ENCODE measurements at places on chromosomes 3 and 15.
A peak's percentile ranks its signal among the peaks of the same experiment; 100 is the strongest.

GRCh38 chr3:16330351-16330750 lies 65.3 kb downstream of the OXNAD1 start:
- DNase-seq = no peak

DNA sequence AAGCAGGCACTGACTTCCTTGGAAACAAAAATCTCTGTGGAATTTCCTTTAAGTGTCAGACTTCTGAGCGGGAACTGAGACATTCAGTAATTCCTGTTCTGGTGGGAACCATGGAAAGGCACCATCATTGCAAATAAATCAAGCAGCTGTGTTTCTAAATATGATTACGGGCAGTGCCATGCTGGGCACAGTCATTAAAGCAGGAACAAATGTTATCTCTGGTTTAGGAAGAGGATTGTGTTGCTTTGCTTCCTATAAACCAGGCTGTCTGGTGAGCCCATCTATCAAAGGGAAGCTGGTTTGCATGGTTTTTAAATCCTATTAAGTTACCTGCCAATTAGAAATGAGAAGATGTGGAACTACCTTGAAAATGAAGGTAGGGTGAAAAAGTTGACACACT lies 86.7 kb downstream of the EBLN2 start:
- DNase-seq = no peak

- DNase-seq = no peak
Measured at GRCh38 chr15:85010386-85011159, 28.9 kb downstream of the PDE8A start.

DNA sequence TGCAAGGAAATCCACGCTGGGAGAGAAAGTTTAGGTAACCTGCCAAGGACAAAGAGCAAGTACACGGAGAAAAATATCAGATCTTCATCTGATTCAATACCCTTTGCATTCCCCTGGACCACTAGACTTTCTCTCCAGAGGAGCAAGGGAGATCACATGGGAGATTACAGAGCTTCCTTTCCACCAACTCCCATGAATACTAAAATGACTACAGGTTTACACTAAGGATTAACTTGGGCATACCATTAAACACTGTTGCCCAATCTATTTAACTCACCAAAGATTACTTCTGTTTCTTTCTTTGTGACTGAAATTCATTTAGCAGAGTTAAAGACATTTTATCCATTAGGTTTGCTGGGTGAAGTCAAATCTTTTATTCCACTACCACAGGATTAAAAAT lies 71.2 kb downstream of the RYK start:
- DNase-seq = no peak

GRCh38 chr15:58087871-58088270 lies 22.4 kb upstream of the ALDH1A2 start:
- DNase-seq = no peak

- DNase-seq = no peak
Measured at GRCh38 chr3:185988816-185989175, 51.0 kb upstream of the TRA2B start.

DNA sequence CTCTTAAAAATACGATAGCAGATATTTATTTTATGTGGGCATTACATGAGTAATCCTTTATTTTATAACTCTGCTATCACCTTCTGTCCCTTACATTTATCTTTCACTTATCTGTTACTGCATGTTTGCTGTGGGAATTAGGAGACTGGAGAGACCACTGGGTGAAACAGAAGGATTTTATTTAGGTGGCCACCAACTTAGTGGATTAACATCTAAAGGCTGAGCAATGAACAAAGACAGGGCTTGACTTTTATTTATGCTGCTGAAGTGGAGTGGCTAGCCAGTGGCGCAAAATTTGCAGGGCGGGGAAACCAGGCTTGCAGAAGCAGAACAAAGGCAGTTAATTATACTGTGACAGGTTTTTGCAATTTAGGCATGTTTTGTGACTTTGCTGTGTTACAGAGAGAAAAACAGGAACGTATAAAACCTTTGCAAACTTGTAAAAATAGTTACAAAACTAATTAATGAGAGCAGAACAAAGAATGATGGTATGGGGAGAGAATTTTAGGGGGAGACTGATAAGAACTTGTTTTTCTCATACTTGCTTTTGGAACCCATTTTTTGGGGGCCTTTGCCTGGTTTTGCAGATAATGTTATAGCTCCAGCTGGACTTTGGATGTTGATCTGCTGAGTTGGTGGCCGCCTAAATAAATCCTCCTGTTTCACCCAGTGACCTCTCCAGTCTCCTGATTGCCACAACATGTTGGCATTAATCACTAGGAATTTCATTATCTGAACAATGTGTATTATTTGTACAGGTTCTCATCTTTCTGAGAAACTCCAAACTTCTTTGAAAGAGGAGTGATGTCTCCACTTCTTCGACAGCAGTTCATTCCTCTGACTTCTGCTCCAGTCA lies 18.0 kb downstream of the KLHL24 start:
- no peak for DNase-seq

DNA sequence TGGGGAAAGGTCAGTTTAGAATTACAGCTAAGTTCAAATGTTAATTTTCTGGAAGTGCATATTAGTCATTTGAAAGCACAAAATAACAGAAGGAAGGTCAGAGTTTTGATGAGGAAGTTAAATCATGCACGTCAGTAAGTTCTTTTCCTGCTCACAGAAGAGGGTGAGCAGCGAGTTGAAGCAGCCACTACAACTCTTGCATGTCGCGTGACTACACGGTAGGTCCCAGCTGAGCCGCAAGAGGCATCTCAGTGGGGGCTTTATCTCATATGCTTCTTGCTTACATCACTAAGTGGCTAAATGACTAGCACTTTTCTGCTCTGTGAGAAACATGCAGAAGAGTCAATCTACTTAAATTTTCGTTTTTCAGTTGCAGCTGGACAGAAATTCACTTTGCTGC lies 21.3 kb upstream of the SEC62 start:
- DNase-seq = no peak

DNA sequence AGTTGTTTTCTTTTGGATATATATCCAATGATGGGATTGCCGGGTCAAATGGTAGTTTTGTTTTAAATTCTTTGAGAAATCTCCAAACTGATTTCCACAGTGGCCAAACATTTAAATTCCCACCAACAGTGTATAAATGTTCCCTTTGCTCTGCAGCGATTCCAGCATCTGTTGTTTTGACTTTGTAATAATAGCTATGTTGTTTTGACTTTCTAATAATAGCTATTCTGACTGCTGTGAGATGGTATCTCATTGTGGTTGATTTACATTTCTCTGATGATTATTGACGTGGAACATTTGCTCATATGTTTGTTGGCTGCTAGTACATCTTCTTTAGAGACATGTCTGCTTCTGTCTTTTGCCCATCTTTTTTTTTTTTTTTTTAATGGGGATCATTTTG lies 332.2 kb upstream of the GBE1 start:
- no peak for DNase-seq

GRCh38 chr3:144763878-144764454 lies 792.3 kb downstream of the DIPK2A start:
- DNase-seq = no peak

DNA sequence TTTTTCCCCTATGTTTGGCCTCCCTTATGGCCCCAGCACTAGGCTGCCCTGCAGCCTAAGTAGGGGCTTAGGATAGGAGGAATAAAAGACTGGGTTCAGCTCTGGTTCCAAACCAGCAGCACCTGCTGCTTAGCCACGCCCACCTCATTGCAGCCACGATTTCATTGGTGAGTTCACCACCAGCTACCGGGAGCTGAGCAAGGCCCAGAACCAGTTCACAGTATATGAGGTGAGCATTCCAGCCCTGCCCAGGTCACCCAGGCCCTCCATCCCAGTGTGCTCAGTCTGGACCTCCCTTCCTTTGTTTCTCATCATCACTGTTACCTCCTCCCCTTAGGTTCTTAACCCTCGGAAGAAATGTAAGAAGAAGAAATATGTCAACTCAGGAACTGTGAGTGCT lies 11.5 kb downstream of the CPNE9 start:
- DNase-seq = no peak

- no peak for DNase-seq
Measured at GRCh38 chr3:131386429-131387165, 5.0 kb downstream of the NUDT16 start.

GRCh38 chr3:179837374-179837773 lies 184.5 kb downstream of the USP13 start:
- peak; percentile 3 for DNase-seq

DNA sequence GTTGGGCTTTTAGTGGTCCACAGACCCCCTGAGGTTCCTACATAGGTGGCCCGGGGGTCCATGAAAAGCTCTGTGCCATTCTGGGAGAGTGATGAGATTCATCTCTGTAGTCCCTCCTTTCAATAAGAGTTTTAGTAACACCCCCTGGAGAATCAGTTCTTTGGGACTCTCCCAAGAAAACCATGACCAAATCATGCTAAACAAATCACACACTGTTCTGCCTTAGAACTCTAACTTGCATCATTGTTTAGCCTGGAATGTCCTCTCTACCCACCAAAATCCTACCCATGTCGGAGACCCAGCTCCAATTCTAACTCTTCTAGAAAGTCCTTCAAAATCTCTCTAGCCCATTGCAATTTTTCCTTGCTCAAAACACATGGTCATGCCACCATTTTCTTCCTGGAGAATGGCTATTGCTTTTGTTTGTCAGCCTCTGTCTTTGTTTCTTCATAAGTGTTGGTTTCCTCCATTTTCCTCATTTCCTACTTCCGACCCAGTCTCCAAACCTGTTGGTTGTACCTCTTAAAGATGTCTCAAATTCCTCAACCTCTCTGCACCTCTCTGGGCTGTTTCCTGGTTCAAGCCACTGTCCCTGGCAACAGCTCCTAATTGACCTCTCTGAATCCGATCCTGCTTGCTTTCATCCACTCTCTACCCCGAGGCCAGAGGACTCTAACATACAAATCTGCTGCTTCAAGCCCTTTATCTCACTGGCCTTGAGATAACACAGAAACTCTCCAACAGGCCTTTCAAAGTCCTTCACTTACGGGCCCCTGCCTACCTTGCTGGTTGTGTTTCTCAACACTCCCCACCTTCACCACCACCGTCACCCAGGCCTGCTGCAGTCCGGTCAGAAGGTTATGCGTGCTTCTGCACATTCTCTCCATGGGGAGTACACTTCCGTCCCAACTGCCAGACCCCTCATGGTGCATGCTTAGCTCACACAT lies 23.7 kb downstream of the CYP19A1 start:
- no peak for DNase-seq

DNA sequence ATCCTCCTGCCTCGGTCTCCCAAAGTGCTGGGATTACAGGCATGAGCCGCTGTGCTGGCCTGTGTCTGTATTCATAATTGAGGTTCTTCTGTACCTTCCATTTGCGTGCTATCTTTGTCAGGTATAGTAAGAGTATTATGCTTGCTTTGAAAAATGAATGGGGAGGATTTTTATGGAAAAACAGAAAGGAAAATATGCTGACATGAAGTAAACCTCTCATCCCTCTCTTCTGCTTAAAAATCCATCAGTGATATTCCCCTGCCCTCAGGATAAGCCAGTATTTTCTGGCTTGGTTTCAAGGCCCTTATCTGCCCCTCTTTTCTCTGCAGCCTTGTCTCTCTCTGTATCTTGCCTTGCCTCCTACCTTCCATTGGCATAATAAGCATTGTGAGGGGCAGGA lies 80.7 kb downstream of the NR1D2 start:
- DNase-seq = no peak

- no peak for DNase-seq
Measured at GRCh38 chr3:54818942-54819341, 108.9 kb downstream of the LRTM1 start.
